ENCODE measurements at places on chromosomes 13 and 19.

DNA sequence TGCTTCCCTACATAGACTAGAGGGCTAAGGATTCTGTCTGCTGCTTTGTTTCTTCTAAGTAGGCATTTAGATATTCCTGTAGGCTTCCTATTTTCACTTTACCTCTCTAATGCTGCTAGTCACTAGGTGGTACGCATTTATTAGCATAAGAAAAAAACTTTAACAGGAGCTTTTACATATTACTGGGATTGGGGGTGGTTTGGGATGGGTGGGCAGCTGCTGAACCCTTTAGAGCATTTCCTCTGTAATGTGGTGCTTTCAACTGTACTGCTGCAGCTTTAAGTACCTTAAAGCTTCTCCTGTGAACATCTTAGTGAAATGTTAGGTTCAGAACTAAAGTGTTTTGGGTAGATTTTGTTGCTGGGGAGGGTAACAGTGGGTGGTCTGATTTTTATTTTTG, 92.6 kb downstream of the ZNF486 start:
- no peak for DNase-seq

DNA sequence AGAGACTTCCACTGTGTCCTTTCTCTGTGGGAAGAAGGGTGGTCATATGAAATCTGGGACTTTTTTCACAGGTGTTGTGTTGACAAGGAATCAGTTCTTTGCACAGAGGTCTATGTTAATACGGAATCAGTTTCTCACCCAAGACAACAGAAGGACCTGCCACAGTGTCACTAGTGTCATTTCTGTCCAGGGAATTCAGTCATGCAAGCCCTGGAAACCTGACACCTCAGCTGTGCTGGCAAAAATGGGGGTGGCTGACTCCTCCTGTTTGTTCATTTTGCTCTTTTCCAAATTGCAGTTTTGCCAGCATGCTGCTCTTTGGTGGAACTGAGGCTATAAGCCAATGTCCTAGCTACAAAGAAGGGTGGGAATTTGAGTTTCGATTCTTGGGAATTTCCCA, 49.8 kb upstream of the ESD start:
- peak; percentile 2 for DNase-seq

- no peak for DNase-seq
Observed at GRCh38 chr13:97548138-97548537, 114.2 kb downstream of the RAP2A start.

GRCh38 chr13:108225440-108225839, 7.2 kb downstream of the ABHD13 start:
- DNase-seq, result no peak

GRCh38 chr19:10112895-10113591, 1.6 kb downstream of the P2RY11 start:
- peak; percentile 75 for DNase-seq

DNA sequence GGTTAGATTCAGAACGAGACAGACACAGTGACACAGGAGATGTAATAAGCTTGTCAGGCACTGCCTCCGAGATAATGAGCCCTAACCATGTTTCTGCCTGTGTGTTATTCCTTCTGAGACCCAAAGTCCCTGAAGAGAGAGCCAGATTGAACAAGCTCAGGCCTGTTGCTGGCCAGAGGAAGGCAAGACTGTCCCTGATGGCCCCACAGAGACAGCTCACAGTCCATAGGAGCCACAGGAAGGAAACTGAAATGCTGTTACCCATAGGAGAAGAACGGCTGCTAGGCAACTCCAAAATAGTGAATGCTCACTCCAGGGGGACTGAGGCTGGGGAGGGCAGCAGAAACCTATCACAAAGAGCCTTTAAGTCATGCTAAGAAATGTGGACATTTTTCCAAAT, 31.8 kb upstream of the RFXAP start:
- no peak for DNase-seq

GRCh38 chr13:73904625-73905024, 229.6 kb downstream of the KLF12 start:
- no peak for DNase-seq

- no peak for DNase-seq
Observed at GRCh38 chr19:47633996-47634395, 25.1 kb downstream of the BICRA start.

DNA sequence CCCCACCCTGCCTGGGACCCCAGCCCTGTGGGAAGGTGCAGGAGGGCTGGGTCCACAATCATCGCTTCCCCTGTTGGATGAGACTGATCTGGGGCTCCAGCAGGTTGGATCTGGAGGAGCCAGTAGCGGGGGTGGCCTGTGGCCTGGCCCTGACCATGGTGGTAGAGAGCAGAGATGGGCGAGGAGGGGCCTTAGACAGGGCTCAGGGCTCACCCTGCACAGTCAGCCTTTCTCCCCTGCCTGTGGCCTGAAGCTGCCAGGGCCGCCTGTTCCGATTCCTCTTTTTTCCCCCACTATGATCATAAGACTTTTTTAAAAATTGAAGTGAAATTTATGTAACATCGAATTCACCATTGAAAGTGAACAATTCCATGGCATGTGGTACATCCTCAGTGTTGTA, 18.2 kb downstream of the SIN3B start:
- DNase-seq, result no peak

GRCh38 chr13:98526182-98526512, 50.8 kb downstream of the STK24 start:
- DNase-seq, result no peak

GRCh38 chr19:6849876-6850275, 37.5 kb upstream of the ADGRE1 start:
- DNase-seq, result no peak

DNA sequence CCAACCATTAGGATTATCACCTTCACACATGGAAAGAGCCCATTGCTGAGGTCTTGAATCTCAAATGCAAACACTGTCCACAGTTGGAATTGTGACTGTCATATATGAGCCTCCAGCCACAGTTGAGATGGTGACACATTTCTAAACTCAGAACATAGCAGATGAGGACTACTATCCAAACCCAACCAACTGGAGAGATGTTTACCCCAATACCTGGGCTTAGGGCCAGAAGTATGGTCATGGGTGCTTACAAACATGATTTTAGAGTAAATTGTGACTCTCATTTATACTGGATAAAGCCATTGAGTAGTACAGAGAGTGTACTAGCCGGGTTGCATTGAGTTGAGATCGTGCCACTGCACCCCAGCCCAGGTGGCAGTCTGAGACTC, 14.0 kb upstream of the ZNF681 start:
- DNase-seq, result no peak

DNA sequence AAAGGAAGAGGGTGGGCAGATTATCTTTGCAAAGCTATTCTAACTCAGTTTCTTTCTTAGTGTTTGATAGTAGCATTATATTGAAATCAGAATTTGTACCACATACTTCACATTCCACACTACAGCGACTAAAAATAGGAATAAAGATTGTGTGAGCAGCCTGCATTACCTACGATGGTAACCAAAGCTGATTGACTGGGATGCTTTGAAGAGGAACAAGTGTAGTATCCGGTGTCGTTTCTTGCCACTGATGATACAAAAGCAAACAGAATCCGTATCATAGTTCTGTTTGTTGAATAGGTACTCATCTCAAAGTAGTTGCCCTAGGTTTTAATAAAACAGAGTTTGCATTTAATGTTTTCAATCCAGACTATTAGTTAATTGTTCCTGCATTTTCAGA, 51.2 kb downstream of the FLT3 start:
- DNase-seq, result no peak

- DNase-seq, result peak; percentile 85
Observed at GRCh38 chr19:41373993-41374392, 2.3 kb upstream of the TMEM91 start.

- DNase-seq, result peak; percentile 43
Observed at GRCh38 chr13:23348262-23349127, 85.0 kb downstream of the SACS start.

DNA sequence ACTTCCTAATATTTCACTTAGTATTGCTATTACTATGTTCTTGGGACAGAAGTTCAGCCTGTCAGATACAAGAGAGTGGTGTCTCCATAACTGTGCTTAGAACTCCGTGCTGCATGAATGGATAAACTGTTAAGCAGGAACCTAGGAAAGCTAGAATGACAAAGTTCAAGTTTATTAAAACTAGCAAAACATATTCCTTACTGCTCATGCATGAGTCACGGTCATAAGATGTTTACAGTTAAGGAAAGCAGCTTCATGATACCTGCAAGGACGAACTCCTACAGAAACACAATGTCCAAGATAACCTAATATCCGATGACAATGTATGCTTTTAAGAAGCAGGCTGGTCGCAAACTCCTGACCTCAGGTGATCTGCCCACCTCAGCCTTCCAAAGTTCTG, 6.0 kb upstream of the ZNF765 start:
- no peak for DNase-seq

DNA sequence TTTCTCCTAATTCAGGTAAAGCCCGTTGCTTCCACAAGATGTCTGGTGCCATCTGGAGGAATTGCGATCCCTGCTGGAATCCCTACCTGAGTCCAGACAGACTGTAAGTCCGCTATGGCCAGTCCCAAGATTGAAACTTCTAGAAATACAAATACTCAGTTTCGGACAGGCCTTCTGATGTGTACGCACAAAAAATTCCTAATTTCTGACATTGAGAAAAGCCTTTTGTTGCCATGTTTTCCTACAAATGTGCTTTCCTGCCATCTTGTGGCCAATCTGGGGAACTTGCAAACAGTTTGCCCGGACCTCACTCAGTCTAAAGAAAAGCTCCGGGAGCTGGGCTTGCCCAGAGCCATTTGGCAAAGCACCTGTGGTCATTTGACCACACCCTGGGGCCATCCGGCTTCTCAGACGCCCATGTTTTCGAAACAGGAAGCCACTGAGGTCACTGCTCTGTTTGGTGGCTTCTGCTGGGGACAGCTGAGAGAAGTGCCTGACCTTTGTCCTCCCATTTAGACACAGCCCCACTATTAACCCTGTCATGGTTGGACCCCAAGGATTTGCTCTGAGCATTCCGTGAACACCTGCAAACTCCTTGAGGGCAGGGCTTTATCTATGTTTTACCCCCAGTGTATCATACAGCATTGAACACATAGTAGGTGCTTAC, 79.4 kb downstream of the SLC15A1 start:
- peak; percentile 87 for DNase-seq
